ENCODE measurements at places on chromosomes 2 and 18.
A peak's percentile ranks its signal among the peaks of the same experiment; 100 is the strongest.

- no peaks in the 10 kb centered on the region for H3K36me3 ChIP-seq
- DNase-seq = no peak
- H3K4me1 ChIP-seq = peaks cover 5% of the 10 kb centered on the region
- no peak overlapping the region for H3K27ac ChIP-seq
- H3K27me3 ChIP-seq = peaks cover 92% of the 10 kb centered on the region
Measured at GRCh38 chr2:120709608-120710041, 26.0 kb upstream of the GLI2 start.

GRCh38 chr2:98334439-98335078, 11.7 kb upstream of the CNGA3 start:
- DNase-seq = no peak
- H3K4me1 ChIP-seq = peaks cover 16% of the 10 kb centered on the region
- H3K27me3 ChIP-seq = peaks cover 30% of the 10 kb centered on the region
- no peak overlapping the region for H3K27ac ChIP-seq
- peak overlapping the region; percentile 7 for H3K4me3 ChIP-seq

- peaks cover 22% of the 10 kb centered on the region for H3K36me3 ChIP-seq
- no peak overlapping the region for H3K4me3 ChIP-seq
- H3K27ac ChIP-seq = no peak overlapping the region
- peaks cover 8% of the 10 kb centered on the region for H3K27me3 ChIP-seq
- no peak for DNase-seq
- H3K4me1 ChIP-seq = peaks cover 8% of the 10 kb centered on the region
Measured at GRCh38 chr2:236408090-236408489, 143.9 kb upstream of the ASB18 start.

GRCh38 chr2:68046224-68046623, 16.6 kb downstream of the C1D start:
- no peaks in the 10 kb centered on the region for H3K27me3 ChIP-seq
- DNase-seq = no peak
- H3K36me3 ChIP-seq = peaks cover 22% of the 10 kb centered on the region
- H3K4me3 ChIP-seq = no peak overlapping the region
- no peaks in the 10 kb centered on the region for H3K4me1 ChIP-seq

GRCh38 chr18:48825101-48825745, 125.5 kb downstream of the SMAD7 start:
- peaks cover 35% of the 10 kb centered on the region for H3K36me3 ChIP-seq
- H3K4me1 ChIP-seq = peaks cover 73% of the 10 kb centered on the region
- H3K27ac ChIP-seq = peak overlapping the region; percentile 90
- DNase-seq = no peak
- no peaks in the 10 kb centered on the region for H3K27me3 ChIP-seq

DNA sequence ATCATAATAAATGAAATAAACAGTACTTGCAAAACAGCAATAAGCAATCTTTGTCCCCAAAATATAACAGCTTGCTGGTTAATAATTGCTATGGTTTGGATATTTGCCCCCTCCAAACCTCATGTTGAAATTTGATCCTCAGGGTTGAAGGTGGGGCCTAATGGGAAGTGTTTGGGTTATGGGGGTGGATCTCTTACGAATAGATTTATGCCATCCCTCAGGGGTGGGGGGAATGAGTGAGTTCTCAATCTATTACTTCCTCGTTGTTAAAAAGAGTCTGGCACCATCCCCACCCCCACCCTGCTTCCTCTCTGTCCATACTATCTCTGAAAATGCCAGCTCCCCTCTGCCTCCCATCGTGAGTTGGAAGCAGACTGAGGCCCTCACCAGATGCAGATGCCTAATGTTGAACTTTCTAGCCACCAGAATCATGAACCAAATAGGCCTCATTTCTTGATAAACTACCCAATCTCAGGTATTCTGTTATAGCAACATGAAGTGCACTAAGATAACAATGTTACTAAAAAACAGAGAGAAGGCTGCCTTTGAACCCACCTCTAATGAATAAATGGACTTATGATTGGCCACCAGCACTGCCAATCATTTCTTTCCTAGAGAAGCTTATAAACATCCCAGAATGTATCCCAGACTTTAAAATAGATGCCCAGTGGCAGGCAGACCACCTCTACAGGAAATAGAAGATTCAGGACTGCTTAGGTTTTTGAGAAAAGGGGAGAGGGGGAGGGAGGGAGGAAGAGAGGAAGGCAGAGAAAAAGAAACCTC, 90.1 kb downstream of the ALPK2 start:
- H3K4me1 ChIP-seq = peaks cover 60% of the 10 kb centered on the region
- DNase-seq = no peak
- no peaks in the 10 kb centered on the region for H3K36me3 ChIP-seq
- peaks cover 6% of the 10 kb centered on the region for H3K27me3 ChIP-seq
- no peak overlapping the region for H3K4me3 ChIP-seq
- H3K27ac ChIP-seq = no peak overlapping the region

DNA sequence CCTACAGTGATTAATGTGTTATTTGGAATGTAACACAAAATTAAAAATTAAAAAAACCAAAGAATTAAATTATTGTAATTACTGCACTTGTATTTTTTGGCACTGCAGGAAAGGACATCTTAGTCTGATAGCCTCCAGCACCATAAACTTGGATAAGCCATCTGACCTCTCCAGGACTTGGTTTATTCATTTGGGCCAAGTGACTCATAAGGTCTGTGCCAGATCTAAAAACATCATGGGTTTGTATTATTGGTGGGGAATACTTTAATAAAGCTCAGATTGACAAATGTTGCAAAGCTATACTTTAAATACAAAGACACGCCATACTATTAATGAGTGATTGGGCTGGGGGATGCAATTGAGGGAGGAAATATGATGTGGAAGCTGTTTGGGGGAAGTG, 225.2 kb downstream of the ZNF521 start:
- H3K4me1 ChIP-seq = peaks cover 11% of the 10 kb centered on the region
- no peak overlapping the region for H3K4me3 ChIP-seq
- no peak for DNase-seq
- no peak overlapping the region for H3K27ac ChIP-seq
- no peaks in the 10 kb centered on the region for H3K27me3 ChIP-seq

DNA sequence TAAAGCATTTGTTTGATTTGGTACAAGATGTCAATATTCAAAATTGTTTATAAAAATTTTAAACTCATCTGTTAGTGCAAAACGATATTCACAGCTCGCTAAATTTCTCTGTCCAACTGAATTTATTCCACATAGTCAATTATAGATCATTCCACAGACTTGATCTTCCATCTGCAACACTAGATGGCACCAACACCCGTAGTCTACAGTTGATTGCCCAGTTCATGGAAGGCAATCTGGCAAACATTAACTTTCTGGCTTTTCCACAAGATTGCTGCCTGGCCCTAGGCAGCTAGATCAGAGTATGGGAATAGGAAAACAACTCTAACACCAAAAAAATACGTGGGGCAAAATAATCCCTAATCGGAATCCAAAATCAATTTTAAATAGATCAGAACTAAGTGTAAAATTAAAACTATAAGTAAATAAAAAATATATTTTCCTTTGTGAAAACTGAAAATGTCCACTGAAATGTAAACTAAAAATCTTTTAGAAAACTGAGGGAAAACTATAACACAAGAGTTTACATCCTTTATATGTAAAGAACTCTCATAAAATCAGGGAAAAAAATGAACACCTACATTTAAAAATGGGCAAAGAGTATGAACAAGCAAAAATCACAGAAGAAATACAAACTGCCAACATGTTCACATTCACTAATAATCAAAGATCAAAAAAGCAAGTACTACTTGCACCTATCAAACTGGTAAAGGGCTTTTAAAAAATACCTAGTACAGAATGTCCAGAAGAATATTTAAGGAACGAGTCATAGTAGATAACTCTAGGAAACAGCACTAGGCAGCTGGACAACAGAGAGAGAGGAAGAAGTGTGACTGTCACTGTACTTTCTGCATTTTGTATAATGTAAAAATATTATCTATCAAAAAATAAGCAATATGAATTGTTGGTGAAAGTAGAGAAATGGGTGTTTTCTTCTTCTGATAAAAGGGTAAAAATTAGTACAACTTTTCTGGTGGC, 35.0 kb downstream of the RTN4 start:
- peak overlapping the region; percentile 74 for H3K27ac ChIP-seq
- H3K4me3 ChIP-seq = no peak overlapping the region

GRCh38 chr2:141767691-141768090, 363.1 kb downstream of the LRP1B start:
- no peak for DNase-seq
- H3K27ac ChIP-seq = no peak overlapping the region
- no peak overlapping the region for H3K4me3 ChIP-seq
- no peaks in the 10 kb centered on the region for H3K4me1 ChIP-seq
- no peaks in the 10 kb centered on the region for H3K36me3 ChIP-seq

- H3K4me3 ChIP-seq = no peak overlapping the region
- H3K27me3 ChIP-seq = peaks cover 4% of the 10 kb centered on the region
- H3K27ac ChIP-seq = no peak overlapping the region
- DNase-seq = no peak
- H3K36me3 ChIP-seq = no peaks in the 10 kb centered on the region
Measured at GRCh38 chr2:98775146-98775986, 44.4 kb upstream of the MGAT4A start.

GRCh38 chr2:74919827-74920226, 38.6 kb upstream of the POLE4 start:
- no peaks in the 10 kb centered on the region for H3K36me3 ChIP-seq
- no peaks in the 10 kb centered on the region for H3K4me1 ChIP-seq
- H3K4me3 ChIP-seq = peak overlapping the region; percentile 69
- peak; percentile 90 for DNase-seq

GRCh38 chr18:31651369-31651768, 33.0 kb downstream of the B4GALT6 start:
- no peak overlapping the region for H3K4me3 ChIP-seq
- peaks cover 30% of the 10 kb centered on the region for H3K4me1 ChIP-seq
- peaks cover 3% of the 10 kb centered on the region for H3K27me3 ChIP-seq
- H3K36me3 ChIP-seq = peaks cover 31% of the 10 kb centered on the region
- DNase-seq = no peak

DNA sequence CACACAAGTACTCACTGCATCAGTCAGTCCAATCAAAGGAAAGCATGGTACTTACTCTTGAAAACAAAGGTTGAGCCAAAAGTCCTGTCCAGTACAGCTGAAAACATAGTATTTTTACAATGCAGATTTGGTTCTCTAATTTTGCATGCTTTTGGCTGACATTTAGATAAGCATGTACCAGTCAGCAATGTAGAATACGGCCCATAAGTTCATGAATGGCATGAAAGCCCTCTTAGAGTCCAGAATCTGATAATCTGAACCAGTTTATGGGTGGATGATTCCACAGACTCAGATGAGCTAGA, 90.2 kb downstream of the CCBE1 start:
- peaks cover 12% of the 10 kb centered on the region for H3K27me3 ChIP-seq
- no peak overlapping the region for H3K4me3 ChIP-seq
- H3K4me1 ChIP-seq = peaks cover 18% of the 10 kb centered on the region
- DNase-seq = no peak
- peaks cover 5% of the 10 kb centered on the region for H3K36me3 ChIP-seq
- H3K27ac ChIP-seq = no peak overlapping the region

- peaks cover 41% of the 10 kb centered on the region for H3K4me1 ChIP-seq
- peaks cover 16% of the 10 kb centered on the region for H3K27me3 ChIP-seq
- H3K4me3 ChIP-seq = peak overlapping the region; percentile 1
Measured at GRCh38 chr18:8603663-8604520, 5.3 kb upstream of the RAB12 start.

GRCh38 chr2:171389780-171390179, 44.0 kb downstream of the METTL8 start:
- H3K36me3 ChIP-seq = peaks cover 5% of the 10 kb centered on the region
- H3K27me3 ChIP-seq = no peaks in the 10 kb centered on the region
- no peak overlapping the region for H3K4me3 ChIP-seq
- peaks cover 26% of the 10 kb centered on the region for H3K4me1 ChIP-seq

GRCh38 chr18:45255197-45255890, 359.9 kb upstream of the SLC14A2 start:
- DNase-seq = no peak
- H3K4me3 ChIP-seq = no peak overlapping the region
- no peaks in the 10 kb centered on the region for H3K36me3 ChIP-seq
- peaks cover 11% of the 10 kb centered on the region for H3K27me3 ChIP-seq
- H3K4me1 ChIP-seq = peaks cover 5% of the 10 kb centered on the region
- H3K27ac ChIP-seq = peak overlapping the region; percentile 75

DNA sequence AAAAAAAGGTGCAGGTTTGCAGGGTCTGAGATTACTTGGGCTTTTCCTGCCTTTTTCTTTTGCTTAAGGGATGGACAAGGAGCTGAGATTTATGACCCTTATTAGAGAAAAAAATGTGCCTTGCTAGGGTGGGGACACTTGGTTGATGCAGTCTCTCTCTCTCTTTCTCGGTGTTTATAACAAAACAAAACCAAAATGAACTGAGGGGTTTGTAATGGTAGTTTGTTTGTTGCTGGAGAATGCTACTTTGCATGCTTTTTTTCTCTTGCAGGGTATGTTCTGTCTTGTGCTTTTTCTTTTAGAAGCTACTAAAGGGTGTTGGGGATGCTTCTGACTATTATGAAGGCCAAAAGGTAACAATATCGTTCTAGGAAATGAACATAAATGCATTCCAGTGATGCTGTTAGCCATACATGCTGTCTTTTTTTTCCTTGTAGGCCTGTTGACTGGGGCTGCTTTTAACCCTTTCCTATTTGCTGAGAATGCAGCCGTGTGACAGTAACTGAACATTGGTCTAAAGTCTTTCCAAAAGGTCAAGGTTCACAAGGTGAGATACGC, 435 bp downstream of the ZNF532 start:
- H3K4me1 ChIP-seq = peaks cover 88% of the 10 kb centered on the region
- no peak for DNase-seq
- H3K36me3 ChIP-seq = peaks cover 46% of the 10 kb centered on the region
- H3K27me3 ChIP-seq = no peaks in the 10 kb centered on the region
- H3K4me3 ChIP-seq = peak overlapping the region; percentile 89

GRCh38 chr2:136137982-136138381, 20.0 kb upstream of the CXCR4 start:
- no peaks in the 10 kb centered on the region for H3K36me3 ChIP-seq
- no peak overlapping the region for H3K4me3 ChIP-seq
- DNase-seq = no peak
- H3K27me3 ChIP-seq = peaks cover 5% of the 10 kb centered on the region
- no peak overlapping the region for H3K27ac ChIP-seq

- H3K27me3 ChIP-seq = no peaks in the 10 kb centered on the region
- no peak for DNase-seq
- no peaks in the 10 kb centered on the region for H3K4me1 ChIP-seq
- no peak overlapping the region for H3K4me3 ChIP-seq
Measured at GRCh38 chr2:51071191-51071590, 39.3 kb upstream of the NRXN1 start.

DNA sequence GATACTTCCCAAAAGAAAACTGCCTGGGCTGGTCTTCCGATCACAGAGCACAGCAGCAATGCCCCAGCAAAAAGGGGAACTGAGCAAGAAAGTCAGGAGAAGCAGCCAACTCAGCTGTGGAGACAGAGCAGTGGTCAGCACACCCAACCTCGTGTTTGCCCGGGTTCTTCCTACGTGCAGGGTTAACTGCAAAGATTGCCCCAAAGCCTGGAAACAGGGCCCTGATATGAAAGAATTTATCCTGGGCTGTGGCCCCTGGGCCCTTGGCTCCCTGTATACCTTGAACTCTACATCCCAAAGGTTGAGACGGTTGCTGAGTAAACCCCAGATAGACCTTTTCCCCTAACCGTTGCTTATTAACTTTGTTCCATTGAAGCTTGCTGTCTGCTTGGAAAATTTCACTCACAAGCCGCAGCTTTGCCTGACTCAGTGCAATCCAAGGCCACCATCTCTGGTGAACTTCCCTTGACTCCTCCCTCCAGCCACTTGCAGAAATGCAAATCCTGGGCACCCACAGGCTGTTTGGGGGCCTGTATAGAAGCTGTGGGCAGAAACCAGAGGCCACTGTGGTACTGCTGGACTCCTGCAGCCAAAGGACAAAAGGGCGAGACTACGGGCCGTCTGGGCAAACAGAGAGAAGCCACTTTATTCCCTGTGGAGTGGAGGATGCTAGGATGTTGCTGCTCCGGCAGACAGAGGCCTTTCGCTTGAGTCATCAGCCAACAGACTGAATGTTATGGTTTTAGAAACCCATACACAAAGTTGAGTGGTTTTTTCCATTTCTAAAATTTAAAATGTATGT, 18.2 kb downstream of the NRP2 start:
- no peak for DNase-seq
- no peak overlapping the region for H3K27ac ChIP-seq
- H3K27me3 ChIP-seq = no peaks in the 10 kb centered on the region
- no peak overlapping the region for H3K4me3 ChIP-seq

All from nephron progenitor cell (in vitro differentiated cells).